ENCODE measurements at places on chromosomes 5 and 9.

GRCh38 chr5:174328631-174329299 lies 283.3 kb downstream of the NSG2 start:
- no peak for DNase-seq

DNA sequence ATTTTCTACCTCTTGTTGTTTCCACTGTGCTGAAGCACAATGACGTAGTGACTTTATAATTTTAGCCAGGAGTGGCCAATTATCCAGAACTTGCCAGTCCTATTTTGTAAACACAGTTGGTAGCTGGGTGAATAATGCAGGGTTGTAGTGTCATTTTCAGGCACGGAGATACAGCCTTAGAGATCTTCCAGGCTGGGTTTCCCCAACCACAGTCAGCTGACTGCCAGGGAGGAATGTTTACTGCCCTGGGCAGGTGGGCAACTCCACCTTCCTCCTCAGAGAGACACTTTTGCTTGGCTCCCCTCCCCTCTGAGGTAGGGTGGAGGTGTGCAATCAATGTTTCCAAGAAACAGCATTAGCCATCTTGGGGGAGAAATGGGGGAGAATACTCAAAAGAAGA lies 228.1 kb upstream of the NR4A3 start:
- DNase-seq = no peak

DNA sequence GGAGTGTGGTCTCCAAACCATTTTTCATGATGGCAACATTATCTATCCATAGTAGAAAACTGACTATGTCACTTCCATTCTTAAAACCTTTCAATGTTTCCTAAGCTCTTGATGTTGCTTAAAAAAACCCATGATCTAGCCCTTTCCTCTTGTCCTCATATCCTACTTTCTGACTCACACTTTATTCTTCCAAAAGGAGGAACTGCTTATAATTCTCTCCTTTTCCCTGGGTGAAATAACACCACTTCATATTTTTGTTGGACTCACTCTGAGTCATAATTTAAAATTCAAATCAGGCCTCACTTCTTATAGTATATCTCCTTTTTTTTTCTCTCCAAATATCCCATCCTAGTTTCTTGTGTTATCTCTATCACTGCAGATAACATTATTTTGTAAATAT lies 513.9 kb downstream of the MAN2A1 start:
- DNase-seq = no peak

DNA sequence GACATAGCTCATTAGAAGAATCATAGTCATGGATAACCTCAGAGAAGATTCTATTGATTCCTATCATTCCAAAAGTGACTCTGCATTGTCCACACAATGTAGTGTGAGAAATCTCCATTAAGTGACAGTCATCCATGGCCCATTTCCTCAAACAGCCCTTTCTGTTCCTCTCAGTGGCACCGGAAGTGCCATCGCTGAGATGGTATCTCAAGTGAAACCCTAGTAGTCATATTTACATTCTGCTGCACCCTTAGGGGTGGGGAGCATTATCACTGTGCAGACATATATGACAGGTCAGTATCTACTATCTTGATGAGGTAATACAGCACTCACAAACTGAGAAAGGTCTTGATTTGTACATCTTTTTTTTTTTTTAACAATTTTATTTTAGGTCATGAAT lies 55.4 kb upstream of the MIER3 start:
- no peak for DNase-seq

DNA sequence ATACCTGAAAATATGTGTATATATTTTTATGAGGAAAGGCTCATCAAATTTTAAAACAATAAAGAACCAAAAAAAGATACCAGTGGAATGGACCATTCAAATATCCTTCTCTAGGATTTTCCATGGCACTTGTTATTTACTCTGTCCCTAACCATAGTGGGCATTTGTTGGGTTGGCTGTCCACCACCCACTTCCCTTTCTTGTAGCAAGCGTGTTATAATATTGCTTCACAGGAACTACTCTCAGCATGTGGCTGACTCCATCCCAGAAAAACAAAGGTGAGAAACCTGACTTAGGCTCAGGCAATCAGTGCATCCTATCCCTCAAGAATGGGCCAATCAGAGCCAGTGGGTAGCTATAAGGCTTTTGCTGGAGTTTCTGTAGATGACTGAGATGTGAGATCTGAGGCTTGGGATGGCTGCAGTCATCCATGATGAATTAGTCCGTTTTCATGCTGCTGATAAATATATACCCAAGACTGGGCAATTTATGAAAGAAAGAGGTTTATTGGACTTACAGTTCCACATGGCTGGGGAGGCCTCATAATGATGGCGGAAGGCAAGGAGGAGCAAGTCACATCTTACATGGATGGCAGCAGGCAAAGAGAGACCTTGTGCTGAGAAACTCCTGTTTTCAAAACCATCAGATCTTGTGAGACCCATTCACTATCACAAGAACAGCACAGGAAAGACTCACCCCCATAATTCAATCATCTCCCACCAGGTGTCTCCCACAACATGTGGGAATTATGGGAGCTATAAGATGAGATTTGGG lies 17.2 kb downstream of the C5orf63 start:
- DNase-seq = no peak

DNA sequence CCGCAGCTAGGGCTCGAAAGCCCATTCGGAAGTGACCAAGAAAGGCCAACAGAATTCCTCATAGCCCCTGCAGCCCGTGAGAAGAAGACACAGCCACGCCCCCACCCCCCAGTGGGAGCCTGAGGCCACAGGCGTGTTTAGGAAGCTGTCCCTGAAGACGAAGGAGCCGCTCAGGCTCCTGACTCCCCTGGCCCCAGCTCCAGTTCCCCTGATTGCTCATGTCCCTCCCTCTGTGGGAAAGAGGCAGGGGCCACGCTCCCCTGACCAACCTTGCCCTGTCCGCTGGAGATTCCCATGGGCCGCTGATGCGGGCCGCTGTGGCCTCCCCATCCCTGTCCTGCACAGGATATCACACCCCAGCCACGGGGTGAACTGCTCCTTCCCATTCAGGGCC lies 13.6 kb downstream of the ROPN1L start:
- no peak for DNase-seq

- DNase-seq = no peak
Observed at GRCh38 chr5:80761176-80761575, 106.4 kb upstream of the DHFR start.

- no peak for DNase-seq
Observed at GRCh38 chr5:16489322-16489791, 23.8 kb upstream of the ZNF622 start.

GRCh38 chr9:107862881-107863280 lies 373.3 kb upstream of the KLF4 start:
- DNase-seq = no peak

- no peak for DNase-seq
Observed at GRCh38 chr5:84197538-84197937, 187.1 kb downstream of the EDIL3 start.

- no peak for DNase-seq
Observed at GRCh38 chr5:66675406-66675805, 79.2 kb downstream of the MAST4 start.

DNA sequence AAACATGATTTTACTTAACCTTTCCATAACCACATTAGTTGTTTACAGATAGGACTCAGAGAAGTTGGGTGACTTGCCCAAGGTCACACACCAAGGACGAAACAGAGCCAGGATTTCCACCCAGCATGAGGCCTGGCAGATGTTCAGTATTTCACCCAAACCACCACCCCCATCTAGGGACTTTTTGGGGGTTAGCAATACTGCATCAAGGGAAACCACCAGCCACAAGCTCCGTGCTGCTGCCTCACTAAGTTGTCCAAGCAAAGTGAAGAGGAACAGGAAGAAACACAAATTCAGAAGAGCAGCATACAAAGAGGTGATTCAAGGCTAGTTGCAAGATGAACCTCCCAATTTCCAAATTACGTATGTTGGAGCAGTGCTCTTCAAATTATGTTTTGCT lies 219.6 kb upstream of the RORB start:
- DNase-seq = no peak

DNA sequence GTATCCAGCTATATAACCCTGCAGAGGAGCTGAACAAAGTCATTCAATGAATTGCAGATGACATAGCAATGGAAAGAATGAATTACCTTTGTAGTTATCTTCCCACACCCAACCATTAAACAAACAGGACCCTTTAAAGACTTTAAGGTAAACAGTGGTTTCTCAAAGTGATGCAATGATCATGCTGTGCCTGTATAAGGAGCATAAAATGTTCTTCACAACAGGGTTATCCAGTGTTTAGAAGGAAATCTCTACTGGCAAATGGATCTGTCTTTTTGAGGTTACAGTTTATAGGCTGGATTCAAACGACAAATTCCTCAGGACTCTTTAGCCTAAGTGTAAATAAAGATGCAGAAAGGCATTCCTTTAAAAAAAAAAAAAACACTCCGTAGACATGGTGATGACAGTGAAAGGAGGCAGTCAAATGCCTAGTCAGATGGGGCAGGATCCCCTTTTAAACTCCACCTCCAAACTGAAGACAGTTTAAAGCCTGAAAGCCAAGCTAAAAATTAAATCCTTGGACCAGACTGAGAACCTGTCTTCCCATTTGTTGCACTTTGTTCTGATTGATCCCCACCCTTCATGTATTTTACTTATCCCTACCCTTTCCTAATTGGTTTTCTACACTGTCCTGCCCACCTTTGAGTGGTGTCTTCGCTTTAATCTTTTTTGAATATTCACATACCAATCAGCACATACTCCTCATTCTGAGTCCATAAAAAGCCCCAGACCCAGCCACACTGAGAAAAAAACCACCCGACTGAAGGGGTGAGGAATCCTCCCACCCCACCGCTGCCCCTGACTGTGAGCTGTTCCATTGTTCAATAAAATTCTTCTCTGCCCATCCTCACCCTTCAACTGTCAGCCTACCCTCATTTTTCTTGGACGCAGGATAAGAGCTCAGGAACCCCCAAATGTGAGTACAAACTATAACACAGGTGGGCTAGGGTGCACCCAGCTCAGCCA lies 761.3 kb upstream of the DMAC1 start:
- no peak for DNase-seq

GRCh38 chr5:139378101-139378825 lies 4.8 kb downstream of the SLC23A1 start:
- peak; percentile 22 for DNase-seq

DNA sequence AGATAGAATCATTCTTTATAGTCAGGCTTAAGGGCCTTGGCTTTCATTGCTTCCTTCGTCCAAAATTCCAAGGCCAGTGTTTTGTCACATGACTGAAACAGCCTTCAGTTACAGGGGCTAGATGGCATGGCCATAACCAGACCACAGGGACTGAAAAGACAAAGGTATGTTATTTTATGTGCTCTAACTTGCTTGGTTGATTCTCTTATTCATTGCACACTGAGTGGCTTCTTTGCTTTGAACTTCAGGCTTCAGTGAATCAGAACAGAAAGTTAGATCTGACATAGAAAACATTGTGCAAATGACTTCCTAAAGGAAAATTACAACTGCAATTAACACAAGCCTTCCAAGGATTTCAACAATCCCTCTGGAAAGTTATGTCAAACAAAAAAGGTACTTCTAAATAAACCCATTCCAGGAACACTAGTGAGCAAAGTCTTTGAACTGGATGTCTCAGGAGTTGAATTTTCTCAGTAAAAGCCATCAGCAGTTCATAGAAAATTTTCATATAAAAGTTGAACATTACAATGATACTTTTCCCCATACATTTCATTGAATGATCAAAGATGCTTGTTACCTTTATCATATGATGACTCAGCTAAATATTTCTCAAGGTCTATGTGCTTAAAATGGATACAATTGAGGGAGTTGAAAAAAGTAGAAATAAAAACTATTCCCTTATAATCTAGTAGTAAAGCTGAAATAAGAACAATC lies 355.3 kb downstream of the TMEM232 start:
- no peak for DNase-seq

DNA sequence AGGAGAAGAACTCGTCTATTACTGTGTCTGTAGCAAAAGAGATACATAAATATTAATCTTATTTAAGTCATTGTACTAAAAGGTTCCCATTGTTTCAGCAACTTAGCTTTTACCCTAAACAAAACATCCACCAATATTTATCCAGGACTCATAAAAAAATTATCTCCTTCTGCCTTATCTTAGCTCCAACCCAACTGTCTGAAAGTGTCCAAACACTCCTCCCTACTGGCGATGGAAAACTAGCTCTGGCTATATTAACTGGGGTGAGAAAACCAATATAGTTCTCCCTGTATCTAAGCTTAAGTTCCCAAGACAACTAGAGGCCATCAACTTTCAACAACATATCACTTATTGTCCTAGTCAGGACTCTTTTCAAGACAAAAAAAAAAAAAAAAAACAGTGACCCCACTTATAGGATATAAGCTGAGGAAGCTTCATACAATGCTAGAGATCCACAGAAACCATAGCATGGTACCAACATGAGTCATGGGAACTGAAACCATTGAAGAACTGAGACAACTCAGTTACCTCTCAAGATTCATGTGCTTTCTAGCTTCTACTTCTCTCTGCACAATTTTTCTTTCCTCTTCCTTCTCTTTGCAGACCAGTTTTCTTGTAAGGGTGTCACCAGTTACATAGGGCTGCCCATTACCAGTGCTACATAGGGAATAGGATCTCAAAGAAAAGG lies 150.7 kb upstream of the RASA1 start:
- no peak for DNase-seq

DNA sequence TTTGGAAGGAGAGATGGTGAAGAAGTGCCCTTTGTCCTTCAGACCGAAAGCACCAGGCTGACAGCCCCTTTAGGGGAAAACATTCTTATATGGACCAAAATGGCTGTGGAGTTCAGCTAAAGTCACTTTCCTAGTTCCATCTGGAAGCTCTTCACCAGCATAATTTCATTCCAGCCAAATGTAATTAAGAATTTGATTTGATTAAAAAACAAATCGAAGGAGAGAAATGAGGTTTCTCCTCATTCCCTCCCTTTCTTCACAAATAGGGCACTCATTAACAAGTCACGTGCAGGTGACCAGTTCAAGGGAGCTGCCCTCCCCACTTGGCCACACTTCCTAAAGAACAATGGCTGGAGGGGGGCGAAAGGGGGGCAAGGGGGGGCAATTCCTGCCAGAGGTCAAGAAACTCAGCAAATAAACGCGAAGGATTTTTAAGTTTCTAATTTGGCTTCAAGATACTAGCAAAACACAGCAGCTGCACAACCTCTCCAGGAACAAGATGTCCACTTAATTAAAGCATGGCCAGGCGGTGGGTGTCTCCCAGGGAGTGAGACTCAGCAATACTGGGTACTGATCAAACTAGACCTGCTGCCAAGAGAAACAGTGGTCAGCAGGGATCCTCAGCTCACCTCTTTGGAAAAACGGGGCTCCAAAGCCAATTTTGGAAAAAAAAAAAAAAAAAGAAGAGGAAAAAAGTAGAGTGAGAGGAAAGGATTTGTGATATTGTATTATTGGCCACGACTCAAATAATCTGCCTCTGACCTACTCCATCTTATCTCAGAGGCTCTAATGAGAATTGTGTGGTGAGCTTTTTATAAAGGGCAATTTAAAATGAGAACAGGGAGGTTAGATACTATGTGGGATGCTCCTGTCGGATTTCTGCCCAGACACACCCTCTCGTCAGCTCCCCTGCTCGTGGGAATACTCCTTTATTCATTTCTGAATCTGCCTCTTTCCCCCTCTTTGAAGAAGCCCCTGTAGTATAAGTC lies 254.3 kb downstream of the ZSWIM6 start:
- no peak for DNase-seq

- no peak for DNase-seq
Observed at GRCh38 chr9:125177888-125178287, 11.7 kb downstream of the PPP6C start.
